GM12891 (cell line): ENCODE measurements at places on chromosomes 7 and 10.

DNA sequence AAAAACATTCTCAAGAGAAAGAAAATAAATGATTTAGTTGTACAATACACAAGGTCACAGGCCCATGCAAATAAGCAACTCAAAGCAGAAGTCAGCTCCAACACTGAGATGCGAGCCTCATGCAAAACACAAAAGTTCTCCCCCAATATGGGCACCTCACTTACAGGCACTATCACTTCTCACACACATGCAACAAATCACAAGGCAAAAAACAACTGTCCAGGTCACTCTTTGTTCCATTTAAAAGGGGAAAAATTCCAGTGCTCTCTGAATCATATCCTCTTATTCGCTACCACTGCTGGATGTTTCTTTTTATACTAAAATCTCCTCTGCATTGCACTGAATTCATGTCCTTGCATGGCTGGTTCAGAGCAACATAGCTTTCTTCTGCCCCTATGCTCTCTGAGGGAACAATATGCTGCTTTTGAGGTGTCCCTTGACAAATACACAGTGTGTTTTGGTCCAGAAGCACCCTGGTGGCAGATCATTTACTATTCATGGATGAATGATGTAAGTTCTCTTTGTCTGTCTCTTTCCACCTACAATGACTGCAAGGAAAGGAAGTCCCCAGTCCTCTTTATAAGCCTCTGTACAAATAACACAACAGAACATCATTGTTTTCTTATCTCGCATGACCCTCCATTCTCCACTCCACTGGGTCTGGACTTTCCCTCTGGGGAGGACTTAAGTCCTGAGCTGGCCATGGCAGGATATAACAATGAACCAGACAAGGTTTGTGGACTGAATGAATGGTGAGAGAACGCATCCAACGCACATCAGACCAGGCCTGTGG lies 85.4 kb upstream of the GSDME start:
- no peak for DNase-seq

DNA sequence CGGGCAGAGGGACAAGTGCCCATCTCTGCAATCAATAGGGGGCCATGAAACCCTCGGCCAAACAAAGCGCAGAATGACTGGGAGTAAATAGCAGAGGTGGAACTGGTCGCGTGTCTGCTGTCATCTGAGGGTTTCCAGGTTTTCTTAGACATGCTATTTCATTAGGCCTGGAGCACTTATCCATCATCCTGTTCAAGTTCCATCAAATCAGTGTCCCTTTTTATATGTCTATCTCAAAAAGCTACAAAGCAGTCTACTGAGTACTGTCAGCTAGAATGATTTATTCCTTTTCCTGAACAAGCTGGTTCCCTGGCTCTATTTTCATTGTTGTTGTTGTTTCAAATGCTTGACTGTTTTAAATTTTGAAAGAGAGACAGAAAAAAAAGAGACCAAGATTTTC lies 590.5 kb downstream of the PARD3 start:
- no peak for DNase-seq

- no peak for DNase-seq
These were observed 75.9 kb downstream of the SORBS1 start for GRCh38 chr10:95485056-95485844.

DNA sequence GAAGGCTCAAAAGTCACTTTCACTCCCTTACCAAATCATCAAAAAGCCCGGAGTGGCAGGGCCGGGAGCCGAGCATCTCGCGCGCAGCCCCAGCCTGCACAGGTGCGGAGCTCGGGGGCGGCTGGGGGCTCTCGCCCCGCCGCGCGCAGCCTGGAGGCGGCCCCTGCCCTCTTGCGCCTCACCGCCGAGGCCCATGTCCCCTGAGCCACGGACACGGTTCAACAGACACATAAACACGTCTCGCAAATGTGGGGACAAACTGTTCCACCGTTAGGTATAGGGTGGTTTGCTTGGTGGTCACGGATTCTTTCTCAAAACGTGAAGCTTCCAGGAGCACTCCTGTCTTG lies 700 bp downstream of the GSAP start:
- DNase-seq = peak; percentile 27

GRCh38 chr7:94514140-94514889 lies 4.7 kb downstream of the CASD1 start:
- no peak for DNase-seq

GRCh38 chr10:96283351-96283750 lies 12.0 kb upstream of the BLNK start:
- no peak for DNase-seq

DNA sequence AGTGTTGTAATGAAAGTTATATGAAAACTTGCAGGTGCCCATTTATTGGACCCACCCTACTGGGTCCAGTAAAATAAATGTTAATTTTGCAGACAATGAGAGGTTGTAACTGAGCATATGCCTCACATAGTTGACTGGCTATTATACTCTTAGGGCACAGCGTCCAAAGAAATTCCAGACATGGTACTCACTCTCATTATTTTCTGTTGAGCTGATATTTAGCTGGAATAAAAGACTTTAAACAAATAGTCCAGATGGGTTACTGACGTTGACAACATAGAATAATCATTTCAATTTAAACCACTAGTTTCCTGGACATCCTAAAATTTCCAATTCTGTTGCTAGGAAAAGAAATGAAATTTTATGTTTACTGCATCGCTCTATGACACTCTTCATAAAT lies 174.5 kb downstream of the ZNF365 start:
- DNase-seq = no peak

GRCh38 chr7:39100270-39100669 lies 122.6 kb downstream of the POU6F2 start:
- no peak for DNase-seq

- no peak for DNase-seq
These were observed 303.9 kb downstream of the REEP3 start for GRCh38 chr10:63825111-63825510.

DNA sequence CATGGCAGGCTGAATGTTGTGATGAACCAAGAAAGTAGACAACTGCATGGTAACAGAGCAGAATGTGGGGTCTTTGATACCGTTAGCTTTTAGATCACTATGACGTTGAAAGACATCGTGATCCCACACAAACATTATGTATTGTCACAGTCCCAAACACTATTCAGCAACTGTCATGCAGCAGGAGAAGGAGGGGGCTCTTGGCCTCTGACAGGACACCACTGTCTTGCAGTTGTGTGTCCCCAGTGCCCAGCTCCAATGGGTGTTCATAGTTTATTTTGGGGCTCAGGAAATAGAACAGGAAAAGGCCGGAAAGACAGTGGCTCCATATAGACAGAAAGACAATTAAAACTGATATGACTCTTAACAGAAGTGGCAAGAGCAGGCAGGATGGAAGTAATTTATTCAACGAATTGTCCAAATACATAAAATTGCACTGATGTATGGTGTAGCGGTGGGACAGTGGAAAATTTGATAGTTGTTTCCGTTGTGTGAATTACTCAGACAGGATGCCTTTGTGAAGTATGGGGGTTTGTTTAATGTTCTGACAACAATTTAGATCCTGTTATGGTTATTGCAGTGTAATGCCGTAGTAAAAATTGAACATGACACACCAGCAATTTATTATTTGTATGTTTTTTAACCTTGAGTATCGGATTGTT lies 292.0 kb downstream of the LRMDA start:
- no peak for DNase-seq

GRCh38 chr7:47145186-47145725 lies 436.7 kb downstream of the TNS3 start:
- no peak for DNase-seq

- DNase-seq = no peak
These were observed 23.5 kb downstream of the TMEM229A start for GRCh38 chr7:124009321-124009720.

- DNase-seq = no peak
These were observed 219.5 kb upstream of the POT1 start for GRCh38 chr7:125149151-125149550.

DNA sequence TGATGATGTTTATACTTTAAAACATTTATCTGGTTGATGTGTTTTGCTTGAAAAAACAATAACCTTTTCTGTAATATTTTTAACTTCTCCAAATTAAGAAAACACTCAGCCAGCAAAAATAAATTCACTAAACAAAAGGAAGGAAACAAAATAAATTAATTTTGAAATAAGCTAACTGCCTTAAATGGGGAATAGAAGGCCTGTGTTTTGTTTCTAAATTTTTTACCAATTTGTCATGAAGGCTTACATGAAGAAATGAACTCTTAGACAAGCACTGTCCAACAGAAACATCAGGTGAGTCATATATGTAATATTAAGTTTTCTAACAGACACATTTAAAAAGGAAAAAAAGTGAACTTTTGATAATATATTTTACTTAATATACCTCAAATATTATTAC lies 68.5 kb downstream of the LRRN3 start:
- no peak for DNase-seq

DNA sequence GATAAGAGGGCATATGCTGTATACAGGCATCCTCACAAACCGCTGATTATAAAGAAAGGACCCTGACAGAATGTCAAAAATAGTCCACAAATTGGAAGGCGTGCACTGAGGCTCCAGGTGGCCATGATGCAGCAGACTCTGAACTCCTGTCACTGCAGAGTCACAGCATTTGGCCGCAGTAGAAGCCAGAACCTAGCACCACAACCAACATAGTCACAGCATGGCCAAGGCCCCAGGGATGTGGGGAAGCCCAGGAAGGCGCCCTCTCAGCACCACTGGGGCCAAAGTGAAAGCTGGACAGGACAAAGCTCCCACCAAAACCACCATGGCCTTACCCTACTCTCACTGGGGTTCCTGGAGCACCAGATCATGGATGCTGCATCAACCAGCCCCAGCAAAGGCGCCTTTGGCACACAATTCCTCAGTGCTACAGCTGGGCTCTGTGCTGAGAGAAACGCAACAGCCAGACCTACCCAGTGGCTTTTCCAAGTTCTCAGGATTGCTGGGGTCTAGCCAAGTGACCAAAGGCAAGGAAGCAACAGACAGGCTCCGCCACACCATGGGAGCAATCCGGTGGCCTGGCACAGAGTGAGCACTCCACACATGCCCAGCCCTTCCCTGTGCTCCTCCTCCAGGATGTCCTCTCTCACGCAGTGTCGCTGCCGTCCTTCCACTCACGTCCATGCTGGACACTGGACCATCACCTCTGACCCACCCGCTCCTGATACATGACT lies 60.2 kb downstream of the STK17A start:
- DNase-seq = no peak

DNA sequence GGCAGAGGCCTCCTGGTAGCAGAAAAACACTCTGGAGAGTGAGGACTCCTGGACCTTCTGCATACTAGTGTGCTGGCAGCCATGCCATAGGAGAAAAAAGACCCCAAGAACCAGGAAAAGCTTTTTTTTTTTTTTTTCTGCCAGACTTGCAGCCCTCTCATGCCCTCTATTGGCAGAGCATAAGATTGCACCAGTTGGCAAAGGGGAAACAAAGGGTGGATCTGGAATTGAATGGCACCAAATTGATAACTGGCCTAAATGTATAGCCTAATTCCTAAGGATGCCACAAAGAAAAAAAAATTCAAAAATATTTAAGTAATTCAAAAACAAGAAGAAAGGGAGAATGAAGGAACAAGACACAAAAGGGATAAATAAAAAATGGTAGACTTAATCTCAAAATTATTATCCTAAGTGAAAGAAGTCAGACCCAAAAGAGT lies 112.5 kb upstream of the GHITM start:
- no peak for DNase-seq

- no peak for DNase-seq
These were observed 56.1 kb upstream of the GRB10 start for GRCh38 chr7:50838675-50839377.

DNA sequence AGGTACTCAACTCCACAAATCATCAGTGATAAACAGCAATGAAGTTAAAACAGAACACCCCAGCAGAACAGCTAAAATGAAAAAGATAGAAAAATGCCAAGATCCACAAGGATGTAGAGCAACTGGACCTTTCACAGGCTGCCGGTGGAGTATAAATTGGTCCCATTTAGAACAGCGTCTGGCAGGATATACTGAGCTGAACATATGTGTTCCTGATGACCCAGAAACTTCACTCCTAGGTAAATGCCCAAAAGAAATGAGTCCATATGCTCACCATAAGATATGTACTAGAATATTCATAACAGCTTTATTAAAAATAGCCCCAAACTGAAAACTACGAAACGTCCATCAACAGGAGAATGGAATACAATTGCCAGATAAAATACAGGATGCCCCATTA lies 102.4 kb downstream of the OAT start:
- DNase-seq = no peak

DNA sequence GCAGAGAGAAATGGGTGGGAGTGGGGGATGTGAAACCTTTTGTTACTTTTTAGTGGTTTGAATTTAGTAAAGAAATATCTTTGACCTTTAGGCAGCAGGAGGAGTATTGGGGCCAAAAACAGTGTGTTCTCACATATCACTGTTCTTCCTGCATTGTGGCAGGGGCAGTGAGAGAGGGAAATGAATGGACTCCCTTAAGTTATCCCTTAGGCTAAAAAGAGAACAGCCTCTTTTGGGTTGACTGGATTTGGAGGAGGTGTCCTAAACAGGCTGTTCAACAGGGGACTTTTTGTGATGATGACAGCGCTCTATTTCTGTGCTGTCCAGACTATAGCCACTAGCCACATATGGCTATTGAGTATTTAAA lies 22.3 kb downstream of the ZNF775 start:
- DNase-seq = no peak
